Left lobe of liver (tissue), 2 donors: ENCODE measurements at places on chromosomes 16 and 17.

GRCh38 chr17:12242345-12242954 lies 221.8 kb downstream of the MAP2K4 start:
- no peak for DNase-seq

- no peak for DNase-seq
These were observed 160.1 kb downstream of the MAP2K4 start for GRCh38 chr17:12180644-12181261.

GRCh38 chr17:74282587-74283370 lies 8.7 kb downstream of the DNAI2 start:
- DNase-seq = no peak

GRCh38 chr16:88368036-88368435 lies 14.7 kb upstream of the ZNF469 start:
- no peak for DNase-seq

- DNase-seq = peak; percentile 70
These were observed 29.0 kb downstream of the ZC3H18 start for GRCh38 chr16:88599092-88599733.

GRCh38 chr17:74566132-74566753 lies 1.1 kb downstream of the CD300H start:
- DNase-seq = no peak

DNA sequence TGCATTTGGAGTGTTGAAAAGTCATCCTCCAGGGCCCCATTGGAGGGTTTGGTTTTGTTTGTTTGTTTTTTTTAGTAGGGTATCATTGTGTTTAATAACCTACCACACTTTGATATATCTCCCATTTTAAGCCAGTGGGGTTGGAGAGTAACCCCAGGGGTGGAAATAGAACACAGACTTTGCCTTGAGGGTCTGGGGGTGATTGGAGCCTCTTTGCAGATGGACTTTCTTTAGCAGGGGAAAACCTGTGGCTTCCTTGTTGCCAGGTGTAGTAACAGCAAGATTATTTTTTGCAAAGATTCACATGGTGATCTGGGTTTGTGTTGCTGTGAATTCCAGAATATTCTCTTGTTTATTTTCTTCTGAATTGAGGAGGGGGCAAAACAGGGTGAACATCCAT lies 1.5 kb downstream of the ABCC1 start:
- DNase-seq = no peak

GRCh38 chr16:55357241-55357640 lies 33.2 kb downstream of the IRX6 start:
- no peak for DNase-seq

DNA sequence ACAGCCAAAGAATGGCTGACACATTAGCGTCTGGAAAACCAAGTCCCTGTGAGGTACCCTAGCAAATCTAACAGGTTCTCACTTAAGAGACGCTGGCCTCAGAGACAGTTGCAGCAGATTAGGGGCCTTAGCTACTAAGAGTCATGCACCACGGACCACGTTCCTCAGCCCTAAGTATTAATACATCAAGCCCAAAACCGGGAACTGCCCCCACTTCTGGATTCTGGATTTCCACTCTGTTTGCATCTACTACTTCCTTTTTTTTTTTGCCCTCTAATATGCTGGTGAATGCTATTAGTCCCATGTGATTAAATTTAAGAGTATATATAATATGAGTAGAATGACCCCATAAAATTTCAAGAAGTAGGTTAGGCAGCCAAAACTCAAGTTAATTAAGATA lies 775 bp upstream of the TERB1 start:
- DNase-seq = no peak

- DNase-seq = no peak
These were observed 48.7 kb downstream of the TMEM100 start for GRCh38 chr17:55673743-55674506.

- no peak for DNase-seq
These were observed 45.0 kb downstream of the TBC1D16 start for GRCh38 chr17:79990704-79991103.

GRCh38 chr17:81123052-81124048 lies 42.0 kb upstream of the PVALEF start:
- DNase-seq = no peak
